ENCODE measurements at places on chromosomes 2 and 18. TPM values are rescaled to one million over a fixed set of nuclear protein-coding genes. Genes with fewer than 3 reads are reported as not detected.
A peak's percentile ranks its signal among the peaks of the same experiment; 100 is the strongest.

DNA sequence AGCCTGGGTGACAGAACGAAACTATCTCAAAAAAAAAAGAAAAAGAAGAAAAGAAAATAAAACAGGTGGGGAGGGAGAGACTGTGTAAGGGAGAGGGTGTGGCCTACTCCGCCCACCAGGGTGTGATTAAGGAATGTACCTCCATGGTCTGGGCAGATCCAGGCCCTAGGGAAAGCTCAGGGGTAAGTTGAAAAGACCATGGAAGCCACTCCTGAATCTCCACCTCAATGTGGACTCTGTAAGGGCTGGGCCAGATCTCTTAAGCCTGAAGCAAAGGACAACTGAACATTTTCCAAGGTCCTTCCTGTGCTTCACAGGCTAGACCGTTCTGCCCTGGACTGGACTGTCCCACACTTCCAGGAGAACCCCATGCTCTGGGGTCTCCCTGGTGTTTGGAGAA lies 9.7 kb upstream of the ATG16L1 start:
- no peak for DNase-seq

Gene PLEKHH2
- 7.3 TPM for total RNA-seq

Gene HJURP
- total RNA-seq = 27.2 TPM

DNA sequence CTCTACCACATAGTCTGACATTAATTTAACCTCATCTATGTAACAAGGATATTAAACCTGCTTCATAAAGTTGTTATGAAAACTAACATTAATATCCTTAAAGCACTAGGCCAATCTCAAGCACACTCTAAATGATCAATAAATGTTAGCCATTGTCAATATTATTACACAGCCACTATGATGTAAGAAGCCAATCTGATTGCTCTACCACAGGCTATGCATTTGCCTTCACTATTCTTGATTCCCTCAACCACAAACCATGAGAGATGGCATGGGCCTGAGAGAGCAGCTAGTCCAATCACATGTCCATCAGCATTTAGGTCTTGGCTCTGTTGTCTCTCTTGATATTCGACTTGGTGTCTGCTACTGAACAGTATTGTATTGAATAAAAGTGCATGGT lies 4.2 kb downstream of the SLC25A12 start:
- DNase-seq = no peak

DNA sequence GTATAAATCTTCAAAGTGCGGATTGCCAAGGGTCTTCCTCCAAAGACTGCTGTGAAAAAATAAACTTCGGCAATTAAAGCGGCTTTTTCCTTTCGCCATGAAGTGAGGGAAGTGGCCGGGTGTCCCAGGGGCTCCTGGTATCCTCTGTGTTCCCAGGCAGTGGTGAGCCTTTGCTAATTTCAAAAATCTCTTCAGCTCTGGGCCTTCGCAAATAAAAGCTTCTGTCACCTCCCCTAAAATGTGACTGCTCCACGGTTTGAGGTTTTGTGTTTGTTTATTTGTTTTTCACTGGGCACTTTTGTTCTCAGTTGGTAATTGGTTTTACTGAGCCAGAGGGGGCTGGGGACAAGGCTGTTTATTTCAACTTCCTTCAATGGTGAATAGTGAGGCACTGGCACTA lies 270.1 kb upstream of the POU3F3 start:
- DNase-seq = no peak

GRCh38 chr2:86446060-86446459 lies 4.9 kb downstream of the KDM3A start:
- DNase-seq = no peak

Gene EVA1A
- total RNA-seq = 48.3 TPM

DNA sequence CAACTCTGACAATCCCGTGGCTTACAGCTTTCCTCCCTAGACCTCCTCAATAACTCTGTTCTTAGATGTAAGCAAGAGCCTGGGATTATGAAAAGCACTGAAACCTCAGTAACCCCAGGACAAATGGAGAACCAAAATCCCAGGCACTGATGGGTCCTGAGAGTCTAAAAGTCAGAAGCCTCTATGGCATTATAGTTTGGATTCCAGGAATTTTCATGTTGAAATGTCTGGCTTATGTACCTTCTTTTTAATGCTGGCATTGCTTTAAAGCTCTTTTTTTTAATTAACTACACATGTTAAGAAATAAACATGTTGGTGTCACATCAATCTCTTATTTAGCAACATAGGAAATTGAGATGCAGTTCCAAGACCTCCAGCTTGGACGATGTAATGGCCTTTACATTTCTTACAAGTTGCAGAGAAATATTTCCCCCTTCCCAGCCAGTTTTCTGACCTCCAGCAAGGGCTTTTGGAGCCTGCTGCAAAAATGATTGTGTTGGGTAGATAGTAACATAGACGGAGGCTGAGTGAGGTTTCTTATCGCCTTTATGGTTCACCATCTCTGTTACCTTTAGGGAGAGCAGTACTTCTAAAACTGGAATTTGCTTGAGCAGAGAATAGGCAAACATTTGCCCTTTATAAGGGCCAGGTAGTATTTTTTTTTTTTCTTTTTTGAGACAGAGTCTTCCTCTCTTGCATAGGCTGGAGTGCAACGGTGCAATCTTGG lies 84.8 kb upstream of the RASGRP3 start:
- DNase-seq = peak; percentile 54

GRCh38 chr2:66579186-66580126 lies 144.5 kb downstream of the MEIS1 start:
- no peak for DNase-seq

DNA sequence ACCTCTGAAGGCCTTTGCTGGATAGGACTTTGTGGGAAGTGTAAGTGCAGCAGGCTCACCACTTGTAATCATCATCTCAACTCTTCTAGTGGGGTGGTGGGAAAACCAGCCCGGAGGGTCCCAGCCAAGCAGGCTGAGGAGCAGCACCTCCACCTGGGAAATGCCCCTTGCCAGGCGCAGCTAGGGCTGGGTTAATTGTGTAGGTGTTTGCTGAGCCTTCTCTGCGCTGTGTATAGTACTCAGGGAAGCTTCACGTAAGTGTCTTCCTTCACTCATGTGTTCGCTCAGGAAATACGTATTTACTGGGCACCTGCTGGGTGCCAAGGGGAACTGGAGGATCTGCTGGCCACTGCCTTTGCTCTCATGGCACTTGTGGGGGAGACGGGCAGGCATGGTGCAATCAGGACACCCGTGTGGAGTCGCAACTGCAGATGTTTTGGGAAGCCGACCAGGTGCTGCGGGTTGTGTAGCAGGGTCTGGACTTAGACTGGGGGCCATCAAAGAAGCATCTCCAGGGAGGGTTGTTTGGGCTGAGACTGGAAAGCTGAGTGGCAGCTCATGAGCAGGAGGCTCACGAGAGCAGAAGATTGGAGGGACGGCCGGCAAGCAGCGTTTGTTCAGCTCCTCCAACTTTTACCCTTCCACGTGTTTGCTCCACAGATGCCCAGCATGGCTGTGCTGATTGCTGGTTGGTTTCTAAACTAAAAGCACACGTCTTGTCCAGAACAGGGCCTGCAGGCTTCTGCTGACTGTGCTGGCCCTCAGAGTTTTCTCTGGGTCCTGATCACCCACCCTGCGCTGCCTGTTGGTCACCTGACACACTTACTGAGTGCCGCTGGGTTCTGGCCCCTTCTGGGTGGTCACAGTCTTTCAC lies 164.6 kb downstream of the LDLRAD4 start:
- no peak for DNase-seq

- DNase-seq = peak; percentile 32
Observed at GRCh38 chr2:85438201-85439024, 19.9 kb downstream of the SH2D6 start.

Gene LCT
- under 0.01 TPM for total RNA-seq

- DNase-seq = no peak
Observed at GRCh38 chr2:32416519-32416918, 59.7 kb downstream of the BIRC6 start.

DNA sequence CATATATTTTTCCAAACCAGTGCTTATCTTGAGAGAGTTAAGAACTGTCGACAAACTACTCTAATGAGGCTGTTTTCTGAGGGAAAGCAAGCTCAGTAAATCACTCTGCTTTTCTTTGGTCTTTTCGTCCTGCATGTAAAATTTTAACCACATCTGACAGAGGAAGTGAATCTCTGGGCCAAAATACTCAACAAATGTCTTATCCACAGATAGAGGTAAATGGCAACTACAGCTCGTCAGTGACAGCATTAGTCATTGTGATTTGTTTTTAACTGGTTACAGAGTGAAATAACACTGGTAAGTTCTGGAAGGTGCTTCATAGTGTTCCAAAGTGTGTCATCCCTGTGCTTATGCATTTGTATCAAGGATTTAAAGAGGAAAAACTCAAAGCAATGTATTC lies 82.6 kb upstream of the SLC8A1 start:
- DNase-seq = no peak

DNA sequence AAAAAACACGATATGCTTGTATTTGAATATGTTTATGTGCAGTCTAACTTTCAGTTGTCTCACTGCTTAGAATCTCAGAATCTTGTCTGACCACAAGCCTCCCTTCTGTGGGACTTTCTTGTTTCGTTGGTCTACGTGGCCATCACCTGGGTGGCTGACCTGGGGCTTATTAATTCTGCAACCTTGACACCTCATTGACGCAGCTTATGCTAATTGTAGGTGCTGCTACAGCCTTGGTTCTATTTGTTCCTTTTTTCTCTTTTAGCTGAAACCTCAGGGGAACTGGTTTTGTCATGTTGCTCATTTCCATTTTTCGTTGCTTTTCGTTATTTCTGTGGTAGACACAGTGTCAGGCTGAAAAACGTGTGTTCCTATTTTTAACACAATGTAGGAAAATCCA lies 273.7 kb downstream of the SLC4A3 start:
- no peak for DNase-seq

DNA sequence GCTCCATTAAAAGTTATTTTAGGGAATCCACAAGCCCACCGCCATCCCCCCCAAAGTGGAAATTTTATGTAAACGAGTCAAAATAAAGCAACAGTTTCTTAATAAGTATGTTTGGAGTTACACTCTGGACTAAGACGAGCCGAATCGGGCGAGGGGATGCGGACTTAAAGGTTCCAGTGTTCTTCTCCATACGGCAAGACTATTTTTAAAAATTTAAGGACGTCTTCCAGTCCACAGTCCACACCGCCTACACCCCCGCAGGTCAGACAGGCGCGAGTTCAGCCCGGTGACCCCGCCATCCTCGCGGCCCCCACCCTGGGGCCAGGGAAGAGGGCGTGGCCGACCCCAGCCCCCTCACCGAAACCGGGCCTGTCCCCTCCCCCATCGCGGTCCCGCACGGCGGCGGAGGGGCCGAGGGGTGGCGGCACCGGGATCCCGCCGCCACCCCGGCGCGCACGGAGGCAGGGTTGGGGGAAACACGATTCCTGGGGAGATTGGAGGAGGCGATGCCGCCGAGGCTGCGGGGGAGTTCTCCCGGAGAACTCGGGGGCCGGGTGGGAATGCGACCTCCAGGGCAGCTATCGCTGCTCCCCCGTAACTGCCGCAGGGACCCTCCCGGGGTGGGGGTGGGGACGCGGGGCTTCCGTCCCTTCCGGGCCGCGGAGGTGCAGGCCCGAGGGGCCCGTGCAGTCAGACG lies 24.5 kb upstream of the SMAD7 start:
- DNase-seq = no peak

GRCh38 chr2:112216167-112216566 lies 38.7 kb downstream of the ZC3H8 start:
- peak; percentile 19 for DNase-seq

Gene MAPK4
- under 0.01 TPM for total RNA-seq

- DNase-seq = no peak
Observed at GRCh38 chr18:54531402-54532065, 59.5 kb upstream of the DYNAP start.

DNA sequence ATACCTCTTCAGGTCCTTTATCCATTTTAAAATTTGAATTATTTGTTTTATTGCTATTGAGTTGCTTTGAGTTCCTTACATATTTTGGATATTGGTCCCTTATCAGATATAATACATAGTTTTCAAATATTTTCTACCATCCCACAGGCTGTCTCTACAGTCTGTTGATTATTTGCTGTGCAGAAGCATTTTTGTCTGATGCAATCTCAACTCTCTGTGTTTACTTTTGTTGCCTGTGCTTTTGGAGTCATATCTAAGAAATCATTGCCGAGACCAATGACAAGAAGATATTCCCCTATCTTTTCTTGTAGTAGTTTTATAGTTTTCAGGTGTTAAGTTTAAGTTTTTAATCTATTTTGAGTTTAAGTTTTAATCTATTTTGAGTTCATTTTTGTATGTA lies 25.2 kb upstream of the RASGRP3 start:
- DNase-seq = no peak

- peak; percentile 64 for DNase-seq
Observed at GRCh38 chr18:55096263-55096951, 137.1 kb upstream of the CCDC68 start.

Gene PPP1R1C
- 0.32 TPM for total RNA-seq

DNA sequence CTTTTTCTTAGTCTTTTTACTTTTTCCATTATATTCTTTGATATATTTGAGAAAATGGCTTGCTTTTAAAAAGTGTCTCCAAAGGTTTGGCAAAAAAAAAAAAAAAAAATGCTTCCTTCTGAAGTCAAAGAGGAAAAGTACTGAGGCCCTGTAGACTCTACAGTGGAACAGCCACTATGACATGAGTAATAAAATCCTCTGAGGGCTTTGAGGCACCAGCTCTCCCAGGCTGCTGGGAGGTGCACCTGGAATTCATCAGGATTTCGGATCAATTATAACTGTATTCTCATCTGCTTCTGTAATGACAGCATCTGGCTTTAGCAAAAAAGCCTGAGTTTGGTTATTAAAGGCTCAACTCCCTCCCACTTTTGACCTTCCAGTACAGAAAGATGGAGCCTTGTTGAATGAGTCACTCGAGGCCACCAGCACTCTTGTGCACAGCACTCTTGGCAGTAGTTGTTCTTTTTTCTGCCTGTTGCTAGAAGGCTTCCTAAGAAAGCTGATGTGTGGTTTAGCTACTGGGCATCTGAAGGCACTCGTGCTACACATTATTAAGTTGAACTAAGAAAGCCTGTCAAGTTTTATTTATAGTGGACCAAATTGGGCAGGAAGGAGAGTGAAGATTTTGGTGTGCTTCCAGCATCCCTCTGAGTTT lies 131.3 kb downstream of the PRPF40A start:
- DNase-seq = peak; percentile 92

DNA sequence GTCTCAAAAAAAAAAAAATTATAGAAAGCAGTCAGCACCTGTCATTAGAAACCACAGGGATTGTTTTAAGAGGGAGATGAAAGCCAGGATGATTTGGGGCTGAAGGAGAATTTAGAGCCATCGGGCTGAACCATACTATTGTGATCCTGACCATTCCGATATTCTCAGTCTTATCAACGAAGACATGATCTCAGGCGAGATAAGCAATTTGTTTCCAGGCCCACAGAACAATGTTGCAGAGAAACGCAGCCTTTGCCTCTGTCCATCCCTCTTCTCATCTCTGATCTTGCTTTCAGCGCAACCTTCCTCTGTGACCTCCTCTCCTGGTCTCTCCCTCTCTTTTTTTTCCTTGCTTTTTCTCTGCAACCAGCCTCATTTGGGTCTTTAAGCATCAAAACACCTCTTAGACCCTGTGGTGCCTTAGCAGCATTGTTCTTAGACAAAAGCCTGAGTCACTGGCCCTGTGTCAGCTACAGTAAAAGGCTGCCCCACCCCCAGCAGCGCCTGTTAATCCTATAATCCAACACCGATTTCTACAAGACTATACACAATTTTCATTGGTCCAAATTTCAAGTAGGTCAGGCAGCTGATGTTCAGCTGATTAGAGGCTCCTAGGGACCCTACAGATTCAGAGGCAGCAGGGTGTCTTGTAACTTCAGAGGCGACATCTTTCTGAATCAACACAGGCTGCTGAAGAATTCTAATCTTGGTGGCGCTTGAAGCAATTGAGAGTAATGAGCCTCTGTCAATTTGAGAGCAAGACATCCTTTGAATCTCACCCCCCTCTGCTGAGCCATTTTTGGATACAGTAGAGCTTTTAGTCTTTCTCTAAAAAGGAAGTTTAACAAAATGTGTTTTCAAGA lies 206.0 kb downstream of the NCK2 start:
- no peak for DNase-seq

- no peak for DNase-seq
Observed at GRCh38 chr2:887639-888038, 63.0 kb upstream of the SNTG2 start.

Data from fibroblast of villous mesenchyme (primary cell).